Stimulated activated CD4-positive, alpha-beta T cell treated with anti-CD3 and anti-CD28 coated beads, TNF-alpha, amount 100 ng/mL, for 24 hours (primary cell): ENCODE measurements at places on chromosomes 12 and 14.

GRCh38 chr14:81205639-81206038 lies 15.1 kb downstream of the GTF2A1 start:
- no peak for DNase-seq

DNA sequence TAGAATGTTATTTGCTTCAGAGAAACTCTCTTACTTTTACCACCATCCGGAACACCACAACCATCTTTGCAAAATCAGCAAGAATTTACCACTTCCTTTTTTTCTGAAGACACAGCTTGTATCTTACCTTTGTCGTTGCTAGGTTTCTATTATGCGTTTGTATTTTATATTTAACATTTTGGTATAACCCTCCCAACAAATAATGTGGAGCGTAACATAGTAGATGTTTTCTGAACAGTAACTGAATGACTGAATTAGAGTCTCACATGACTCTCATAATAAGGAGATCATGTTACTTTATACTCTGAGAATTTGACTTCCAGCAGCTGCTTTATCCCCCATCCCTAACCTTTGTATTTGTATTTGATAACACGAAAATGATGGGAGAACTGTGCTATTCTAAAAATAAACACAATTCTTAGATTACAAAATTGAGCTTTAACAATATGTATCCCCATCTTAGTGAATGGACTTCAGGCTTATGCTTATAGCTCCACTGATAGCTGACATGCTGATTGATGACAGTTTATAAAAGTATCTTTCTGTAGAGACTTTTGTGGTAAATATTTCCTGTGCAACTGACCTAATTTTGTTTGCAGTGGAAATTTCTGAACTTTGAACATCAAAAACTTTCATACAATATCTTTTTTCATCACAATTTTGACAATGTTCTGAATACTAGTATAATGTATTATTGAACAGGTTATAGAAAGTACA lies 7.9 kb upstream of the KLRB1 start:
- no peak for DNase-seq

DNA sequence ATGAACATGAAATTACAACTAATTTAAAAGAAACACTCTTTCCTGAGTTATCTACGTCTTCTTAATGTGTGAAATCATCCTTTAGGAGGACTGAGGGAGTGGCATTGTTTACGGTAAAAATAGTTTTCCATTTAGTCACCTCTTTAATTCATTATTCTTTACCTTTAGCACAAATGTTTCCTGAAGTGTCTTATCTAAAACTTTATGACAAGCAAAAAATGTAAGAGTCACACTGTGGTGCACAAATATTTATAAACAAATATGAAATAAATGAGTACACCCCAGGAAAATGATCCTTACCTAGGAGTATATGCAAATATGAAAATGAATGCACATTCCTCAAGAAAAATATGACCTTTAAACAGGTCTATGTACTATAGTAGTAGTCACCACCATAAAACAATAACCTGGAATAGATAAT lies 104.6 kb downstream of the PTPRR start:
- DNase-seq = no peak

DNA sequence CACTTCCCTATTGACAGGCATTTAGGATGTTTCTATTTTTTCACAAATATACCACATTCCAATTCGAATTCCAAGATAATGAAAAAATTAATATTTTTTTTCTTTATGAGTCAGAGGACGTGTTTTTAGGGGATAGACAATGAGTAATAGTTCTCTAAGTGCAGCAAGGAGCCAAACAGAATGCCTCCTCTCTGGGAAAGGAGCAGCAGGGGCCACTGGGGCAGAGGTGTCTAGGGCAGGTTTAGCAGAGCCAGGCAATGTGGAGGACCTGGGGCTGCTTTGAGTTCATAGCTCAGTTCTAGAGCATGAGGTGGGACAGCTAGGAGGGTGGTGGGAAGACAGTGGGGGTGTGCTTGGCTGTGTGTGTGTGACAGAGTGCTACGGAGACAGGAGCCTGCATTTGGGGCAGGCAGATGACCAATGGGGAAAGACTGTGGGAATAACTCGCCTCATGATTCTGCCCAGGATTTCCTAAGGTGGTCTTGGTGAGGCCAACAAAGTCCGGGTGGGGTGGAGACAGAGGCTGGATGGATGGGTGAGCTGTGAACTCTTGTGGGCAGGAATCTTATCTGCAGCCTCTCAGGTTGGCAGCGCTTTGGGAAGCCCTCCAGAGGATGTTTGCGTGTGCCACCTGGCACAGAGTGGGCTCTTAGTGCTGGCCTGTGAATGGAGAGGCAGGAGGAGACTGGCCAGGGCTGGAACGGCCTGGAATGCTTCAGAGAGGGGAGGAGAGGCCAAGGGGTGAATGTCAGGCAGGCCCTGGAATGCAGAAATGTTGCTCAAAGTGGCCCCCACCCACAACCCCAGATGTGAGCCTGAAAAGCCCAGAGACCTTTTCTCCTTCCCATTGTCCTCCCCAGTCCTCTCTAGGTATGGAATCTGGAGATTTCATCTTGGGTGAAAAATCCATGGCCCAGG lies 2.4 kb upstream of the KRT7 start:
- DNase-seq = no peak

DNA sequence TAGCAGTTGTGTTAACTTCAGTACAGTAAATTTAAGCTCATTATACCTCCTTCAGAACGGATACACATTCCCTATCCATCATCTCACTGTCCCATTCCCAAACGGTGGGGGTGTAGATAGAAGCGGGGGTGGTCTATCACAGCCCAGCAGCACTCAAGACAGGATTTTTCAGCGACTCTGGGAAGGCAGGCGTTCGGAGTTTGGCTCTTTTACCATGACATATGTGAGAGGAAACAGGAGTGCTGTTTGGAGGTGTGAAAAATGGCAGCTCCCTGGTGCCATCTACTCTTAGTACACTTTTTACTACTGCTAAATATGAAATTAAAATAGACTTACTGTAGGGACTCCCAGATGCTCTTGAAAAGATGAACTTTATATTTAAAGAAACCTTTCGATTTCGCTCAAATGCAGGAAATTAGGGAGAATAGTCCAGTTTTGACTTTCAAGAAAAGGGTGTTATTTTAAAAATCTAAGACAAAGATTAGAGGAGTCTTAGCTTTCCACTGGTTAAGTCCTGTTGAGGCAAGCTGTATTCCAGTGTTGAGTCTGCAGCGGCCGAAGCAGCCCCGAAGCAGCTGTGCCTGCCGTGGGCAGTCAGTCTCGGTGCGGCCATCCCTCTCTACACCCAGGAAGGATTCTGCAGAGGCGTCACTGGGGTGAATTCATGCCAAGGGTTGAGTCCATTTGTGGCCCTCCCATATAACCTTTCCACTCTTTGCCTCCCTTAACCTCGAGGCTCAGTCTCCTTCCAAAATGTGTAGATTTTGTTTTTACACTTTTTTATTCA lies 42.1 kb downstream of the KCNMB4 start:
- no peak for DNase-seq

GRCh38 chr12:2498964-2499500 lies 295.7 kb upstream of the FKBP4 start:
- DNase-seq = no peak

- DNase-seq = no peak
Measured at GRCh38 chr12:108021141-108021540, 107.9 kb upstream of the WSCD2 start.

DNA sequence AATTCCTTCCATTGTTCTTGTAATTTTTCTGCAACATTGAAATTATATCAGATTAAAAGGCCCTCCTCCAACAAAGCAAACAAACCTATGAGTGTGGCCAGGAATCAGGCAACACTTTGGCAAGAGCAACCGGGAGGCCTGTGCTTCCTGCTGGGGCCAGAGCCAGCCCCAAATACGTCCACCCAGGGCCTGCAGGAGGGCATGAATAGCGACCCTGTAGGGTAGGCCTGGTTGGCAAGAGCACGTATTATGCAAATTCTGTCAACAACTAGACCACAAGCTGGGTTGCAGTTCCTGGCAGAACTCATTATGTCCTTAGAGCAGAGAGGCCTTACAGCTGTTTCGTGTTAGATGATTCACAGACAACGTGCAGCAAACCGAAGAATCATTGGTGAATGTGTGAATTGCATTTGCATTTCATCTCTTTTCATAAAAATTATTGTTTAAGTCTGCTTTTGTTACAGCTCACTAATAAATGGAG lies 26.9 kb upstream of the LGALS3 start:
- peak; percentile 18 for DNase-seq

DNA sequence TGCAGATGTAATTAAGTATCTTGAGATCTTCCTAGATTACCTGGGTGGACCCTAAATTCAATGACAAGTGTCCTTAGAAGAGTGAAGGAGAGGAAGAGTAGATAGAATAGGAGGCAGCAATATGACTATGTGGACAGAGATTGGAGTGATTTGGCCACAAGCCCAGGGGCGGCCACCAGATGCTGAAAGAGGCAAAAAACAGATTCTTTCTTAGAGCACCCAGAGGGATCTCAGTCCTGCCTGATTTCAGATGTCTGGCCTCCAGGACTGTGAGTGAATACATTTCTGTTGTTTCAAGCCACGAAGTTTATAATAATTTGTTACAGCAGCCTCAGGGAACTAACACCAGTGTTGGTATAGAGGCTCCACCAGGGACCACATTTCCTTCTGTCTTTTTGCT lies 67.3 kb downstream of the DACT1 start:
- no peak for DNase-seq

DNA sequence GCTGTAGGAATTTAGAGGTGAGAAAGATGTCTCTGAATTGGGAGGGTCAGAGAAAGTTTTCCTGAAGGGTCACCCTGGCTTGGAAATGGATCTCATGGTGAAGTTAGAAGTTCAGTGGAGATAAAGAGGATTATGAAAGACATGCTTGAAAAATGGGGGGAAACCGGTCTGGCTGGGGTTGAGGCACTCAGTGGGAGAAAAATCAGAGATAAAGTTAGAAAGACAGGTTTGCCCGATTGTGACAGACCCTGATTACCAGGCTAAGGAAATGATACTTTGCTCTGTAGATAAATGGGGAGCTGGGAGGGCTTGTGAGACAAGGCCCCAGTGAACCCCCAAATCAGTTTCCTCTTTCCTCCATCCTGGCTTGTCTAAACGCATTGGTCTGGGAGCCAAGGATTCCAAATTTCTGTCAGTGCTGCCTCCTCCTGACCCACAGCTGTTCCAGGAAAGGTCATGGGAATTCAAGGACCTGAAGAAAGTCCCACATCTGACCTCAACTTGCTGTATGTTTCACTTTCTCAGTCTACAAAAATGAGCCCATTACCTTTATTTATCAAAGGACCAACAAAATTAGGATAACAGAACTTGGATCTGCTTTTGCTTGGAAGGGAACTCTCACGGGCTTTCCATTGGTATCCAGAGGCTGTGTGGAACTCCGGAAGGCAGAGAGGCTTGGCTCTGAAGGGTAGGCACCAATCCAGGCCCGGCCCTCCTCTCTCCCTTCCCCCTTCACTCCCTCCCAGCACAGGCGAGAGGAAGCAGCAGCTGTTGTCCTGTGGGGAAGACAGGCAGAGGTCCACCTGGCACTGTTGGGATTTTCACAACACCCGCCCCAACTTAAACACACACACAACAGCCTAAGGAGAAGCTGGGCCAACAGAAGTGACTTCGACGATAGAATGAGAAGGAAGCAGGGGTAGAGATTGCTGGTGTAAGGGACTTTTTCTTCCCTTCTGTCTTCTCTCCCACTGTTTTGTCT lies 3.4 kb upstream of the RNASE7 start:
- no peak for DNase-seq

DNA sequence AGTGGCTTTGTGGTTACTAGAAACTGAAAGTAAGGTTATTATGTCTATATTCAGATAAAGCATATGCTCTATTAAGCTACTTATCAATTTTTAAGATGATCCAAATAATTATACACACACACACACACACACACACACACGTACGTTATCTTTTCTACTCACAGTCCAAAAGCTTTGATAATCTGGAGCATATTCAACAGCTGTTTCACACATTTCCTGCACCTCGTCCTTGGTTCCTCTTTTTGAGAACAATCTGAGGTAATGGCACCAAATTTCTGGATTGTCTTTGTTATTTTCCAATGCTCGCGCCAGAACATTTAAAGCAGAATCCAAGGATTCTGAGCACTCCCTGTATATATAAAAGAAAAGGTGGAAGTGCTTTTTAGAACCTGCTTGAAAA lies 37.5 kb downstream of the ZFC3H1 start:
- DNase-seq = no peak

DNA sequence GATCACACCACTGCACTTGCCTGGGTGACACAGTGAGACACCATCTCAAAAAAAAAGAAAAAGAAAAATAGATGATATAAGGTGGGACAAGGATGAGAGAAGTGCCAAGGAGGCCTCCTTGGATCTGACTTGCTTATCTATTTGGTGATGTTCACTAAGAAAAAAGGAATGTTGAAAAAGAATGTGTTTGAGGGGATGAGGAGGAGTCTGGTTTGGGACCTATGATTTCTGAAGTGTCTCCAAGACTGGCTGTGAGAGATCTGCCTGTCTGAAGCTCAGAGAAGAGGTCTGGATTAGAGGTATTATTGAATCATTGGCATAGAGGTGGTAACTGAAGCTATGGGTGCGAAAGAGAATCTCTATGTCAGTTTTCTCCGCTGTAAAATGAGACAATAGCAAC lies 42.8 kb downstream of the BCAT1 start:
- DNase-seq = no peak

GRCh38 chr12:77521508-77522115 lies 309.1 kb upstream of the NAV3 start:
- DNase-seq = no peak

DNA sequence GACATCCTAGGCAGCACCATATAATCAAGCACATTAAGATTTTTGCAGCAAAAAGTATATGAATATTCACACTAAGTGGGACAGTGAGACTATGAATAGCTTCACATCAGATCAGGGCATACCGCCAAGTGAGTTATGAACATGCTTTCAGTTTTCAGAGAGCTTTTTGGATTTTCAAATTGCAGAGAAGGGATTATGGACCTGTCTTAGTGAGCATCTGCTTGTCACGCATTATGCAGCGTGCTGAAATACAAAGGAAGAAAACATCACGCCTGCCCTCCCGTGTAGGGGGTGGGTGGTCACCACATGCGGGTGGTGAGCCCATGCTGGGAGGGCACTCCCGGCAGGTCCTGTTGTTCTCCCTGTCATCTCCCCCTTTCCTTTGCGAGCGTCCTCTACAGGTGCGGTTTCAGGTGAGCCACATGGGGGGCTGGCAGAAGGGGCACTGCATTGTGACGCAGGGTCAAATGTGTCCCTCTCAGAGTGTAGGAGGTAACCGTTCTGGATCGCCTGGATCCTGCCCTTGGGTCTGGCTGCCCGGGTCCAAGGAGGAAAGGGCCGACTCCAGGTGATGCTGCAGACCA lies 42.6 kb downstream of the TRAF3 start:
- no peak for DNase-seq

DNA sequence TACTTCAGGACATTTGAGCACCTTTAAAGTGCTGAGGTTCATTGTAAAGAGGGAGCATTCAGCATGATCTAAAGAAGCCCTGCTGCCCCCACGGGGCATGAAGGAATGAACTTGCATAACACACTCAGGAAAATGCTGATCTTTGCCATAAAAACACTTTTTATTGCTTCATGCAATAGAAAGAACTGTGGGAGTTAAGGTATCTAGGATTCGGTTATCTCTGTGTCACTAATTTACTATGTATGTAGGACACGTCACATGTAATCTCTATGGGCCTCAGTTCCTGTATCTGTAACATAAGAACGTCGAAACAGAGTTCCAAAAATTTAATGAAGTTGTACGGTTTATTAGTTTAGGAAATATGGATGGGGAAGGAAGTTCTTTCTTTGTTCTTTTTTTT lies 33.0 kb downstream of the BTBD7 start:
- DNase-seq = no peak

GRCh38 chr12:68686262-68686594 lies 550 bp upstream of the NUP107 start:
- no peak for DNase-seq

GRCh38 chr14:35250319-35250718 lies 41.9 kb upstream of the PSMA6 start:
- no peak for DNase-seq
